ENCODE measurements at places on chromosomes 3 and 15.

GRCh38 chr3:42273361-42273760, 7.4 kb upstream of the CCK start:
- no peak for DNase-seq

GRCh38 chr15:69380100-69380725, 33.9 kb upstream of the KIF23 start:
- peak; percentile 41 for DNase-seq

- DNase-seq: no peak
These were observed 40.4 kb upstream of the PXYLP1 start for GRCh38 chr3:141191097-141191749.

- DNase-seq: no peak
These were observed 136.3 kb upstream of the ABHD17C start for GRCh38 chr15:80558631-80559319.

DNA sequence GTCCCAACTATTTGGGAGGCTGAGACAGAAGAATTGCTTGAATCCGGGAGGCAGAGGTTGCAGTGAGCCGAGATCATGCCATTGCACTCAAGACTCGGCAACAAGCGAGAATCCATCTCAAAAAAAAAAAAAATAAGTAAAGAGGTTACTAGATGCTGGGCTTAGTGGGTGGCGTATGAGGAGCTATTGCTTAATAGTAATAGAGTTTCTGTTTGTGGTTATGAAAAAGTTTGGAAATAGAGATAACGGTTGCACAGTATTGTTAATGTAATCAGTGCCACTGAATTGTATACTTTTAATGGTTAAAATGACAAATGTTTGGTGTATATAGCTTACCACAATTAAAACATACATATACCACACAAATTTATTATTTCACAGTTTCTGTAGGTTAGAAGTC, 14.7 kb upstream of the HHATL start:
- DNase-seq: no peak

DNA sequence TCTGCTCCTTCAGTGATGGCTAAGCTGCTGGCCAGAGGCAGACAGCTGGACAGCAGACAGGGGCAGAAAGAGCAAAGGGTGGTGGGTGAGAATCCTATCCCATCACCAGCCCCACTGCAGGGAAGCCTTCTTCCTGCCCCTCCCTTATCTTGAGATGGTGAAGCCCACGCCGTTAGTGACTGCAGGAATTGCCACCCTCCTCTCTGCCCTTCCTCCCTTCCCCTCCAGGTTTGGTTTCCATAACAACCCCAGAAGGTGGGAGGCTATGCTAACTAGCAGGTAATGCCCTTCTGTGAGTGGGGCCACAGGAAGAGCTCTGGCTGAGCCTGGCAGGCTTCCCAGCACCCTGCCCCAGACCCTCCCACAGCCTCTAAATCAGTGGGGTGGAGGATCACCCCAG, 32.8 kb downstream of the SCN5A start:
- DNase-seq: no peak

GRCh38 chr3:74331711-74332110, 282.7 kb downstream of the CNTN3 start:
- DNase-seq: no peak

DNA sequence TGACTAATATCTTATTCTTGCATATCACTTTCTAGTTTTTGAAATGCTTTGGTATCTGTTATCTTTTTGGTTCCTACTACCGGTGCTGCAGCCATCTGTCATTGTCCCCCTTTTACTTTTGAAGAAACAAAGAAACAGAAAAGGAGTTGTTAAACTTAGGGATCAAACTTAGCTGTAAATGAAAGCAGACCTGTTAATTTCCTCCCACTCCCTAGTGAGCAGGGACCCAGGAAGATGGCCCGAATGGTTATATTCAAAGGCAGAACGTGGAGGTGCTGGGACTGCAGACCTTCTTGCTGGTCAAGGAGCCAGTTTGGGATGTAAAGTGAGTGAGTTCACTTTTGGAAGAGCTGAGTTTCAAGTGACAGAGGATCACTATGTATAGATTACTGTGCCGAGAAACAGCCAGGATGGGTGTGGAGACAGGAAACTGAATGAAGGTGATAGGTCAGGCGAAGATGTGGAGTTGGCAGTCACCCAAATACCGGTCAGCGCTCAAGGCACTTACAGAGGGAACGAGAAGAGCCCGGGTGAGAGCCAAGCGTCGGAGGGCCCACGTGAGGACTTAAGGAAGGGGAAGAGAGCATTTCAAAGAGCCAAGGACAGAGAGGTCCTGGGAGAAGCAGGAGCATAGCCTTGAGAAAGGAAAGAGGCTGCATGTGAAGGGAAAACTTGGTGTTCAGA, 20.1 kb downstream of the KBTBD8 start:
- DNase-seq: peak; percentile 62

- no peak for DNase-seq
These were observed 590.7 kb upstream of the SGO1 start for GRCh38 chr3:20776692-20777091.

- no peak for DNase-seq
These were observed 203.5 kb upstream of the PFN2 start for GRCh38 chr3:150174179-150174578.

- DNase-seq: no peak
These were observed 45.5 kb downstream of the LSAMP start for GRCh38 chr3:116399701-116400226.

GRCh38 chr15:82047453-82048400, 1.9 kb upstream of the MEX3B start:
- DNase-seq: no peak

GRCh38 chr3:133747373-133747772, 1.2 kb downstream of the TF start:
- no peak for DNase-seq

GRCh38 chr3:2870724-2871333, 239.3 kb downstream of the IL5RA start:
- DNase-seq: no peak
